ENCODE measurements at places on chromosomes 12 and 14. TPM values are rescaled to one million over a fixed set of nuclear protein-coding genes. Genes with fewer than 3 reads are reported as not detected.

Gene KRT81
- not detected for total RNA-seq

Gene SYNE2
- total RNA-seq, result 108 TPM

Gene CNTN1
- total RNA-seq, result 0.27 TPM

Gene KLRC1
- 0.32 TPM for total RNA-seq

Gene GPX2
- total RNA-seq, result not detected

- DNase-seq, result no peak
These were observed 88.4 kb upstream of the PARP11 start for GRCh38 chr12:3961591-3961990.

GRCh38 chr12:80200414-80200813 is 101.1 kb downstream of the OTOGL start:
- no peak for DNase-seq

- no peak for DNase-seq
These were observed 746.6 kb downstream of the LRFN5 start for GRCh38 chr14:42353315-42353714.

DNA sequence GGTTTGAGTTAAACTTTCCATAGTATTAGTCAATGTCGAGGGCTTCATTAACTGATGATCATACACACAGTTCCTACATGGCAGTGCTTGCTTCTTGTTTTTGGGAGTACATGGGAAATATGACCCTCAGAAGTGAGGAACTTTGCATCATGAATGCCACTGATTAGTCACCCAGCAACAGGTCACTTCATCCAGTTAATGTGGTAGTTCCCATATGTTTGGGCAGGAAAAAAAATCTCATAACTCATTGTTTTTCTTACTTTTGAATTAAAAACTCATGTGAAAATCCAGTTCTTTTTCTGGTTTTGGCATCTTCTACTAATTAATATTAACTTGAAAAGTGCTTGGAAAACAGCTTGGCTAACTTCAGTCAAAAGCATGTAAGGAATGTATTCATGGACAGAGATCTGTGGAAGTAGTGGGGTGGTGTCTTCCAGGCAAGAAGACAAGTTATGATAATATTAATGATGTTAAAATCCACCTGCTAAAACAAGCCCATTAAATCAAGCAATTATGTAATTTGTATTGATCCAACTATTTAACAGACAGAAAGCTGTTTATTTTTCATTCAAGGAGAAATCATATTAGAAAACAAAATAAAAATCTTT is 309.1 kb upstream of the NAV3 start:
- DNase-seq, result no peak

- no peak for DNase-seq
These were observed 2.8 kb downstream of the PCBP2 start for GRCh38 chr12:53454707-53455106.

GRCh38 chr12:60012659-60013058 is 416.8 kb downstream of the SLC16A7 start:
- no peak for DNase-seq

- DNase-seq, result no peak
These were observed 193.7 kb upstream of the PWP1 start for GRCh38 chr12:107491856-107492255.

DNA sequence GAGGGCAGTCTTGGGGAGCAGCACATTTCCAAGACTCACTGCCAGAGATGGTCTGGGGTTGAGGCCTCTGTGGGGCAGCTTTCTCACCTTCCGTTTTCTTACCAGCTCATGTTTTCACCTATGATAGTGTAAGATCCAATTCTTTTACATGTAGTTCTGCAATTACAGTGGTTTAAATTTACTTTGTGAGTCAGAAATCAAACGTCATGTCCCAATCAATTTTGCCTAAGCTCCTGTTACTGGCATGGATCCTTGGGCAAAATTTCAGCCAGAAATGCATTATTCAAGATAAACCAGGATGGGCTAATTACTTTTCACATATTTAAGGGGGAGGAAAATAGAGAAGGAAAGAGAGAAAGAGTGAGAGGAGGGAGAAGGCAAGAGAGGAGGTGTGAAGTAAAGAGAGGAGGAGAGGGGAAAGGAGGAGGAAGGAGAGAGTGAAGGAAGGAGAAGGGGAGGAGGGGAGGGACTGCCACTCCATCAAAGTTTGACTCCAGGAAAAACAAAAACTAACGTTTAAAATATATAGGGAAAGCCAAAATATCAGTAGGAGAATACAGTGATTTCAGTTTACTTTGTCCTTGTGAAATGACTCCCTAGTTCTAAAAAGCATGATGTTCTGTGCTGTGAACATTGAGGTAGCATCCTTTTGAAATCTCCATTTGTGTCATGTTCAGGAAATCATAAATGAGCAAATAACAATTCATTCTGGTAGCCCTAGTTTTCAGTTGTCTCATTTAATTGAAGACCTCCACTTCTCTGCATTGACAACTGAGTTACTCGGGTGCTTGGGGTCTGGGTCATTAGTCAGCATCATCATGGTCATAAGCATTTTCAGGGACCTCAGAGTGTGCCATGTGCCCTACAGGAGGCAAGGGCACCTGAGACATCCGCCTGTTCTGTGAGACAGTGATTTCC is 3.0 kb downstream of the BMAL2 start:
- DNase-seq, result no peak

DNA sequence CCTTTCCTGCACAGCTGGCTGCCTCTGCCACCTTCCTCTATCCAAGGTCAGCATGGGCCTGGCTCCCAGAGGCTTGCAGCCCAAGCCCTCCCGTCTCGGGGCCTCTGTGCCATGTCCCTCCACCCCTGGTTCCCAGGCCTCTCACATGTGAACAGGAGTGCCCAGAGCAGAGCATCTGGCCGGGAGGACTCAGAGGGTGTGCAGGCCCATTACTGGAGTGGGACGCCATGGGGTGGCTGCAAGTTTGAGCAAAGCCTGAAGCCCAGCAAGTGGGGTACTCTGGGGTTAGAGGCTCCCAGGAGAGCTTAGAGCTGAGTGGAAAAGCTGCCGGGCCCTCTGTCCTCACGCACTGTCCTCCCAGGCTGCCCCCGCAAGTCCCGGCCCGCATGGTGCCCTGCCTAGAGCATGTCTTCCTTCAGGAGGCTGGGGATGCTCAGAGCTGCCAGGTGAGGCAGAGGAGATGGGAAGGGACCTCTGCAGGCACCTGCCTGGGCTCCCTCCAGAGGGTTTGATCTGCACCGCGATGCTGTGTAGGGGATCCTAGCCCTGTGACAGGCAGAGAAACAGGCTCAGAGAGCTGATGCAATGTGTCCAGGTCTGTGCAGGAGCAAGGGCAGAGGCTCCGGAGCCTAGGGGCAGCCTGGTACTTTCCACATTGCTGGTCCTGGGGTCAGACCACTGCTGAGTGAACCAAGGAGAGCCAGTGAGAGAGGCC is 39.8 kb downstream of the DIO3 start:
- DNase-seq, result no peak

DNA sequence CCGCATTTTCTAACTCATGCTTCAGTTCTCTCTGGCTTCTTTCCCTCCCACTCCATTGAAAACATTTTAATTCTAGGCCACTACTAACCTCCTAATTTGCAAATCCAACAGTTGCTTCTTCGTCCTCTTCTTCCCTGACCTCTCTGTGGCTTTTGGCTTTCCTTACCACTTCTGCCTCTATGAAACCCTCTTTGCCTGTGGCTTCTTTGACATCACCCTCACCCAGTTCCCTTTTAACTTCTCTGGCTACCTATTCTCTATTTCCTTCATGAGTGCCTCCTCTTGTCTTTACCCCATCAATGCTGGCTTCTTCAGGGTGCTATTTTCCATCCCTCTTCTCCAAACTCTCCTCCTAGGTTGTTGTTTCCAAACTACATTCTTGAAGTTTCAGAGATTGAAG is 4.4 kb upstream of the HCFC2 start:
- DNase-seq, result no peak

DNA sequence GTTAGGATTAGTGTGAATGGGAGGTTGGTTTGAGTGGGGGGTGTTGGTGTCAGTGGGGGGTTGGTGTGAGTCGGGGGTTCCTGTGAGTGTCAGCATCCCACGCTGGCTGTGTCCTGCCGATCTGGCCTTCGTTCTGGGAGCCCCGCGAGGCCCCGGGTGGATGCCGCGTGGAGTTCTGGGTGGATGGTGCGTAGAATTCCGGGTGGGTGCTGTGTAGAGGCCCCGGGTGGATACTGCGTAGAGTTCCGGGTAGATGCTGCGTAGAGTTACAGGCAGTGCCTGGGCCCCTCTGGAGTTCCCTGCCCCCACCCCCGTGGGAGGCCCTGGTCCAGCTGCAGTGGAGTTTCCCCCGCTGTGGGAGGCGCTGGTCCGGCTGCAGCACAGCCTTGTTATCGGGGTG is 8.7 kb downstream of the NOC4L start:
- DNase-seq, result no peak

DNA sequence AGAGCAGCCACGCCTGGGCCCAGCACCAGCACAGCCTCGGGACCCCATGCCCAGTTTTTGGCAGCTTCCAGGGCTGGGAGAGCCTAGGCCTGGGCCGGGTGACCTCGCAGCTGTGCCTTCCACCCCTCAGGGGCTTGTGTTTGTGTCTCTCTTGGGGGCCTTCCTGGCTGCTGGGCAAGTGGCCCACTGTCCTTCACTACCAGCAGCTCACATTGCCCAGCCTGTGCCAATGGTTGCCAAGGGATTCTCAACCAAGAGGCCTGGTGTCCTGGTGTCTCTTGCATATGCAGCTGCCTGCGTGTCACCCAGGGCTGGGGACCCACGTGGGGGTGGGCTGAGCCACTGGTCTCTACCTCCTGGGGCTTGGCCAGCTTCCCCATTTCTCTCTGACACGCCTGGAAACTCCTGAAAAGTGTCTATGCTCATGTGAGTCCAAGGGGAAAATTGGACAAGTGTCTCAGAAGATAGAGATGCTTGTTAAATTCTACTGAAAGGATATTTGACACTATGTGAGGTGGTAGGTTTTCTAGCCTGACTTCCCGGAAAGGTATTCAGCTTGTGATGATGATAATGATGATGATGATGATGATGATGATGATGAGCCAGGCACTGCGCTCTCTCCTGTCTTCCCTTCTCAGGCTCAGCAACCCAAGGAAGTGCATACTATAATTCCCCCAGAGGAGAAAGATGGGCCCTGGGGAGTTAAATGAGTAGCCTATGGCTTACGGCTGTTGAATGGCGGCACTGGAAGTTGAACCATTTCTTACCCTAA is 48.8 kb upstream of the ESRRB start:
- DNase-seq, result no peak

DNA sequence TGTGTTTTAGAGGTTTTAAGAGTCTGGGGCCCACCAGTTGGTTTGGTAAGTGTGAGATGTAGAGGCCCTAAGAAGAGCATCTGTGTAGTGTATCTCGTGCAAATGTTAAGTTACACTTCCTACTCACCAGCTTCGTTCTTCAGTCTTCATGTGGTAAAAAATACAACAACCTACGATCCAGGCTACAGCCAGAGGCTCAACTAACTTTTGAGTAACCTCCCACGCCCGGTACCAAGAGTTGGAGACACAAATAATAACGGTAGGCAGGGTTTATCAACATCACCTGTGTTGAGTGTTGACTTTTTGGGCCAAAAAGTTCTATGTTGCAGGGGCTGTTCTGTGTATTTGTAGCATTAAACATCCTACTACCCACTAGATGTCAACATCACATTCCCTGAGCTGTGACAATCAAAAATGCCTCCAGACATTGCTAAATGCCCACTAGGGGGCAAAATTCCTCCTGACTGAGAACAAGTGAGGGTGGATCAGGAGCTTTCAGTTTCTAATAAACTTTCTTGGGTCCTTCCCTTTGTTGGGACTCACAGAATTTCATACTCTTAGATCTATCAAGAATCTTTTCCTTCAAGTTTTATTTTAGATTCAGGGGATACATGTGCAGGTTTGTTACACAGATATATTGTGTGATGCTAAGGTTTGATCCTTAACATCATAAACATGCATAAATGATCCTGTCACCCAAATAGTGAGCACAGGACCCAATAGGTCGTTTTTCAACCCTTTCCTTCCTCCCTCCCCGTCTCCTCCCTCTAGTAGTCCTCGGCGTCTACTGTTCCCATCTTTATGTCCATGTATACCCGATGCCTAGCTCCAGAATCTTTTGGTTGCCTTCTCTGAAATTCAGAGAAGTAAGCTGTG is 94.7 kb downstream of the SLC2A13 start:
- DNase-seq, result peak; percentile 48

GRCh38 chr12:46483572-46484395 is 111.2 kb upstream of the SLC38A2 start:
- no peak for DNase-seq

- DNase-seq, result no peak
These were observed 757 bp downstream of the ZC3H10 start for GRCh38 chr12:56118688-56119357.

GRCh38 chr14:54686871-54687749 is 120.2 kb downstream of the SAMD4A start:
- peak; percentile 50 for DNase-seq

- DNase-seq, result no peak
These were observed 113.7 kb upstream of the MYF6 start for GRCh38 chr12:80593766-80594165.

GRCh38 chr12:57583008-57583831 is 7.8 kb upstream of the PIP4K2C start:
- DNase-seq, result peak; percentile 62

- DNase-seq, result no peak
These were observed 35.0 kb downstream of the TXNRD1 start for GRCh38 chr12:104250366-104251125.

GRCh38 chr12:943051-943450 is 6.4 kb downstream of the RAD52 start:
- no peak for DNase-seq

DNA sequence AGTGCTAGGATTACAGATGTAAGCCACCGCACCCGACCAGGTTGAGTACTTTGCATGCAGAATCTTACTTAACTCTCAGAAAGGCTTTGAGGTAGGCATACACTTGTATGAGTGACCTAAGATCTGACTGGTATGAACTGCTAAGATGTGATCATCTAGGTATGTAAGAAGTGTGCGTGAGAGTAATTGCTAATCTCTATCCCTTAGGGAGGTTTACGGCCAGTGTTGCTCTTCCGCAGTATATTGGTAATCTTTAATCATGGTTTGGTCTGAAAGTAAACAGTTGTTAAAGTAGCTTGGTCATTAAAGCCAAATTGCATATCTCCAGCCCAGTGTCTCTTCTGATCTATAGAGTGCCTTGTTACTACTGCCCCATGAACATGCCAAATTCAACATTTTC is 7.8 kb downstream of the UNG start:
- DNase-seq, result no peak

DNA sequence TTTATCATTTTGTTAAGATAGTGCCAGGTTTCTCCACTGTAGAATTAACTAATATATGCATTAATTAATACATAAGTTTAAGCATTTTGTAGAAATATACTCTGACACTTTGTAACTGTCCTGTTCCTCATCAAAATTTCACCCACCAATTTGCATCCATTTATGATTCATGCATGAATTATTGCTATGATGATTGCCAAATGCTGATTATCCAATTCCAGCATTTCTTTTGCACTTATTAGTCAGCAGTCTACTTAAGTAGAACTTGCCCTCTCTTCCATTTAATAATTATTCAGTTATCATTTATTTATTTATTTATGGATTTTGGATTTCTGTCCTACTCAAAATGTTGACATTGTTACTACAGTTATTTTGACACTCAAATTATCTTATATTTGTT is 72.2 kb downstream of the SLC6A15 start:
- DNase-seq, result no peak
